ENCODE measurements at places on chromosomes 1 and 21.

- DNase-seq = no peak
These were observed 30.2 kb upstream of the CD101 start for GRCh38 chr1:116971258-116971860.

DNA sequence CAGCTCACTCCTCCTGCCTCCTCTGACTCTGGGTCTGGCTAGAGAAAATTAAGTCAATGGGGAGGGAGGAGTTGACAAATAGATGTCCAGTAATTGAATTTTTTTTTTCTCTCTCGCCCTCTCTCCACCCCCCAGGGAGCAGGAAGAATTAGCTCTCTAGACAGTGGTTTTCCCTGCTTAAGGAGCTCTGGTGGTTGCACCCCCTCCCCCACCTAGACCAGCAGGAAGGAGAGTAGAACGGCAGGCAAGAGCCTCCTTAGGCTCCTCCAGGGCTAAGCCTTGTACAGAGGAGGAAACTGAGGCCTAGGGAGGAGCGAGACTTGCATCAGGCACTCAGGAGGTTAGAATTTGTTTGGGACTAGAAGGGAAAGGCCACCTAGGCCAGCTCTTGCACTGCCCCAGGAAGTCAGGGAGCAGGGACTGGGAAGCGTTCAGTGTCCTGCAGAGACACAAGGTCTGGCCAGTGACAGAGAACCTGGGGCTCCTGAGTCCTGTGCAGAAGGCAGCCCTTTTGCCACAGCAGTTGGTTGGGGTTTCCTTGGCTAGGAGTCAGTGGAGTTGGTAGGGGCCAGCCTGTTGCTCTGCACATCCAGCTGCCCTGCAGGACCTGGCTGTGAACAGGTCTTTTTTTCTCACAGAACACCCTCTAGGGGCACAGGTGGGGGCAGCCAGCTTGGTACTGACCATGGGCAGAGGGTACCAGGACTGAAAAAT is 49.5 kb upstream of the ACOT11 start:
- no peak for DNase-seq

GRCh38 chr1:21912038-21912758 is 24.9 kb downstream of the HSPG2 start:
- no peak for DNase-seq

- no peak for DNase-seq
These were observed 1256.9 kb downstream of the BRINP3 start for GRCh38 chr1:189220750-189221149.
